ENCODE measurements at places on chromosomes 7 and 10. TPM values are rescaled to one million over a fixed set of nuclear protein-coding genes. Genes with fewer than 3 reads are reported as not detected.

DNA sequence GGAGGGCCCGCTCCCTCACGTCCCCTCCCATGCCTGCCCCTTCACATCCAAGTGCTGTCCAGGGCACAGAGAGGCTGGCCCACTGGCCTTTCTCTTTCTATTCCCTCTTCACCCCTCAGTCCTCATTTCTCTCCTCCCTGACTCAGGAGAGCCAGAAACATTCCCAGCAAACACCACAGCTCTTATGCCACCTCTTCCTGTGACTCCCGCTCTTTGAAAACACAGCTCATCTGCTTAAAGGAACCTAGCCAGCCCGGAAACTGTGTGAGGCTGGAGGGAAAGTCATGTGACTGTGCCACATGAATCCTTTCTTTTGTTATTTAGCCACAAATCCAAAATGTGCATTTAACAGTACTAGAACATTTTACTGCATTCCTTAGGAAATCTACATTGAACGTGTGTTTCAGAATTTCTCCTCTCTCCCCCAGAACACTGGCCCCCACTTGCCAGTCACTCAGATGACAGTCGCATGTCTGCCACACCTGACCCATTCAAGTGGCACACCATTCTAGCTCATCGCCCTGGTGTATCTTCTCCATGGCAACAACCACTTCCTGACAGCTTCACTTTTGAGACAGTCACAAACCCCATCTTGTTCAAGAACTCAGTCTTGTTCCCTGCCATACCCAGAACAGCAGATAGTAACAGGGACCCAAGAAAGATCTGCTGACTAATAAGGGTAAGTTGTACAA is 42.8 kb downstream of the GRB10 start:
- no peak for DNase-seq

DNA sequence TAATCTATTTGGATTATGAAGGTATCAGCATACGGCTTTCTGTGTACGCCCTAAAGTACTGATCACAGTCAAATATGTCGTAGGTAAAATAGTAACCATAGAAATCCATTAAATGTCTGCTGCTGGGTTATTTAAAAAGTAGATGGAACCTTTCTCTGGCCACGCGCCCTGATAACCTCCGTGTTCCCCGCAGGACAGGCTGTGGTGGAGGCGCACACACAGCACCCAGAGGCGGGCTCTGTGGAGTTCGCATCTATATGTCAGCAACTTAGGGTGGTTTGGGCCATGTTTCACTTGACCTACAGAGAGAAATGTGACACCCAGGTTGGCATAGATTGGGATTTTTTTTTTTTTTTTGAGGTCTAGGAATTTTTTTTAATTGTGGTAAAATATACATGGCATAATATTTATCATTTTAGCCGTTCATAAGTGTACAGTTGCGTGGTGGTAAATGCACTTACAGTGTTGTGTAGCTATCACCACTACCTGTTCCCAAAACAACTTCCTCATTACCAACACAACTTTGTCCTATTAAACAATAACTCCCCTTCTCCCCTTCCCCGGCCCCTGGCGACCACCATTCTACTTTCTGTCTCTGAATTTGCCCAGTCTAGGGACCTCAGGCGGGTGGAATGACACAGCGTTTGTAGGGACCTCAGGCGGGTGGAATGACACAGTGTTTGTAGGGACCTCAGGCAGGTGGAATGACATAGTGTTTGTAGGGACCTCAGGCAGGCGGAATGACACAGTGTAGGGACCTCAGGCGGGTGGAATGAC is 15.4 kb downstream of the PPP2R2D start:
- no peak for DNase-seq

The COL17A1 gene
- 0.98 TPM for total RNA-seq

- DNase-seq = no peak
These were observed 170.9 kb upstream of the AOAH start for GRCh38 chr7:36895192-36895591.

DNA sequence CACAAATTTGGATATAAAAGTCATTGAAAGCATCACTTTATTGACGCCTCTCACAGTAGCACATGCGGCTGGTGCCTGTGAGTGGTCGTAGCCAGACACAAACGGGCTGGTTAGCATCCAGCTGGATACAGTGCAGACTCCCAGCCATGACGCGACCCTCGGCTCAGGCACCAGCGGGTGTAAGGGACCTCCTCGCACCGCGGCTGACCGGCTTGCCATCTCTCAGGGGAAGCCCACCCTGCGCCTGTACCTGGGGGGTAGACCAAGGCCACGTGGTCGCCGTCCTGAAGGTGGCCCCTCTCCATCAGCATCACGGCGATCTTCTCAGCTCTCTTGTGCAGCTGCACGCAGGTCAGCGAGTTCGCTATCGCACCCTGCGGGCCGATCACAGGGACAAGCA is 213.8 kb downstream of the ZMYND11 start:
- DNase-seq = no peak

- DNase-seq = no peak
These were observed 30.5 kb upstream of the ZNF273 start for GRCh38 chr7:64872351-64873154.

Measured in uterus (tissue), 4 donors.